Stimulated activated CD8-positive, alpha-beta memory T cell treated with anti-CD3 and anti-CD28 coated beads, Interleukin-4, amount 100 ng/mL, for 4 hours (primary cell): ENCODE measurements at places on chromosomes 7 and 10.

DNA sequence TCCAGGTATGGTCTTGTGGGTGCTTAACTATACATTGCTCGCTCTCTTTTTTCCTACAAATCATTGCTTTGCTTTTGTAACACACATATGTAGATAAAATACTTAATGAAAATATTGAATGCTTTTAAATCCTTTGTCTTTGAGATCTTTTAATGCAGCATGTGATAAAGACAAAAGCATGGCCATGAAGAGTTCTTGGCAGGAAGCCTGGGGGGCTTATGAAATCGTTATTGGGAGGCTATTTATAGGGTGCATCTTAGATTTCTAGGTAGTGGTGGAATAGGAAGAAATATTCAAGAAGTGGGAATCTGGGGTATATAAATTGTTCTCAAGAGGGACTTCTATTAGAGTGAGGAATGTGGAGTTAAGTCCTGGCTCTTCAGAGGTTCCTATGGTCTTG lies 21.9 kb downstream of the UBE2D1 start:
- DNase-seq = no peak

DNA sequence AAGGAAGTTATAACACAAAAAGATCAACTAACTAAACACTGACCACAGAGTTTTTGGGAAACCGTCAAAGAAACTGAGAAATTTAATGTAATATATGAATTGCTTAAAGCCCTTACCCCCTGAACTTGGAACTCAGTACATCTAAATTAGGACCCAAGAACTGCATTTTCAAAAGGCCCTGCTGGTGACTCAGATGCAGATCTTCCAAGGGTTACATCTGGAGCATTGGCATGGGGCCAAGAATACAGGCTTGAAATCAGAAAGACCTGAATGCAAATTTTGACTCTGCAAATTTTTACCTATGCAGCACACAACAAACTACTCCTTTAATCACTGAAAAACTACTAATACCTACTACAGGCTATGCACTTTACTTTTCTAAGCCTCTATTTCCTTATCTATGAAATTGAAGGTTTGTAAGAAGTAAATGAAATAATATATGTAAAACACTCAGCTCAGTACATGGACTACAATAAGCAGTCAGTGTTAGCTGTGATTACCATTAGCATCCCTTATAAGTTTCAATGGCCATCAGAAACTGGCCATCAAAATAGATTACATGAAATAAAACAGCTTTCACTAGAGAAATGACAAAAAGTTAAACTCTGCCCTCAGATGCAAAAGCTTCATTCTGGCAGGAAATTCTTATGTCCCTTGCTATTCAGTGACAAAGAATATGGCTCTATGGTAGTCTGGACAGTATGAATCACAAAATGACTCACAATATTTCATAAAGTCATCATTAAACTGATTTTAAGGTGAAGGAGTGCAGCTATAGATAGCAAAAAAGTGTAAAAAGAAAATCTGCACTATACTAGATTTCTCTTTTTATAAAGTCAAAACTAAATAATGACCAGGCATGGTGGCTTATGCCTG lies 43.6 kb downstream of the NSUN6 start:
- DNase-seq = no peak

DNA sequence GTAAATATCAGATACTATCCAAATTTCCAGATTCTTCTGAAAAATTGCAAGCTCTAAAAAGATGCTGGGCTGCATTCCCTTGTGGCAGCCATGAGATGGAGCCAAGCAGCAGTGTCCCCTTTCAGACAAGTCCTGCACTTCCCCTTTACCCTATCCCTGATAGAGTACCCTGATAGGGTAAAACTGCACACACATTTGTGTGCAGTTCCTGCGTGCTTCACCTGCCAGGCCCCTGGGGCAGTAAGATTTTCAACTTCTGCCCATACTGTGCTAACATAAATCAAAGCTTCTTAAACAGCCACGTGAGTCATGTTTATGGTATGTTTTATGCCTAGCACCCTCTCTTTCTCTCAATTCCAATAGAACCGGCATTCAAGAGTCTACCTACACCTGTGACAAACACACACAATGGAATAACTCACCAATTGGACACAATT lies 52.2 kb downstream of the IFIT5 start:
- no peak for DNase-seq

GRCh38 chr7:66296557-66296956 lies 91.4 kb downstream of the TPST1 start:
- DNase-seq = no peak

DNA sequence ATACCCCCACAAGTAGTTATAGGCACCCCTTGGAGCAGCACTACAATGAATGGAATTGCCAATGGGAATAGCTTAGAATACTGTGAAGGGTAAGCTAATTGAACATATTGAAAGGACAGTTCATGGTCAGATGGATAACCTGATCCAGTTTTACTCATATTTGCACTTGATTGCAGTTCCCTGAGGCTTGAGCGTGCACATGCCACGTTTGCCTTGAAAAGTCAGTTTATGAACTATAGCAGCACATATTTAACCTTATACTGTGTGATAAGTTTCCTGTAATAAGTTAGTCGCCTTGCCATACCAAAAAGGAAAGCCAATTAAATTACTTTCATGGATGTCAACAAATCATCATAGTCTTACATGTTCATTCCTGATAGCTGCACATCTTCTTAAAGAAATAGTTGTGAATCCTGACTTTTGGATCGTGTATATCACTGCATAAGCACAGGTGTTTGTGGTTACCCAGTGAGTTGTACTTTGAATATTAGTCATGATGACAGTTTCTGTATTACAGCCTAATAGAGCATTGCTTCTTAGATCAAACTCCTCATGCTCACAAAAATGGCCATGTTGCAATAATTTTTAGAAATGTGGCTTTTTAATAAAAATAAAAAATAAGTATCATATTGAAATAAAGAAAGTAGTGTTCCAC lies 21.6 kb downstream of the DNTT start:
- DNase-seq = no peak

GRCh38 chr7:117164620-117165019 lies 158.2 kb downstream of the WNT2 start:
- DNase-seq = no peak

GRCh38 chr7:71652510-71652909 lies 520.6 kb downstream of the GALNT17 start:
- no peak for DNase-seq

DNA sequence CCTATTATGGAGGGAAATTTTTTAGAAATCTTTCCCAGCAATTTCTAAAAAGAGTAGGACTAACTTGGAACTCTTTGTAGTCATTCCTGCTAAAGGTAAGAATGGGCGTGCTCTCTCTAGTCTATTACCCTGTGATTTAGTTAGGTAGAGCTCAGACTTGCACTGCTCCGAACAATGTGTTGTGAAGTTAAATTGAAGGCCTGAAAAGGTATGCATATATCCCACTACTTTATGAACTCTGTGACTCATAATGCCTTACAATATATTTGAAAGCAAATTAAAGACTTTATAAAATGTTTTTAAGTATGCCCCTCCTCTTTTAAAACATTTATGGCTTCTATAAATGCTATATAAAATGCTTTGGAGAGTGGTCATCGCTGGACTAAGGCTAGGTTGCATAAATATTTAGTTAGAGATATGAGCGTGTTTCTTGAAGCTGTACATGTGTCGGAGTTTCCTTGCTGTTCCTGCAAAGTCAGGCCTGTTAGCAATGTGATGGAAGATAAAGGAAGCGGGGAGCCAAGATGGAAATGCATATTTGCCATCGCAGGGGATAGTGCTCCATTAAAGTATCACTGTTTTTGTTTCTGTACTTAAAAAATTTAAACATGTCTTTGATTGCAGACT lies 761.4 kb downstream of the LRMDA start:
- no peak for DNase-seq

DNA sequence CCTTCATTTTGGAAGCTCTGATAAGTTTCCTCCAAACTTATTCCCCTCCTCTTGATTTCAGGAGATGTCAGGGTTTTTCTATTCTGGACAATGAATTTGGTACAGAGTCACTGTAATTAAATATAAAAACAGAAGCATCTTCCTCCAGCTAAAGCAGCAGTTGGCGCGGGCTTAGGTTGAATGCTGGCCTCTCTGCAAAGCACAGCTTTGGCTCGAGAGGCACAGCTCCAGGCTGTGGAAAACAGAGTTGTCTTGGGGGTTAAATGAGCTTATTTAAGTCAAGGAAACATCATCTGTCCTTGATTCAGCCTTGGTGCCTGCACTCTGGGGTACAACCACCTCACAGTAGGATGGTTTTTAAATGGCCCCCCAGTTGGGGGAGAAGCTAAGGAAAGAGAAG lies 35.0 kb upstream of the PDCD4 start:
- no peak for DNase-seq
